ENCODE measurements at places on chromosomes 1 and 21.

DNA sequence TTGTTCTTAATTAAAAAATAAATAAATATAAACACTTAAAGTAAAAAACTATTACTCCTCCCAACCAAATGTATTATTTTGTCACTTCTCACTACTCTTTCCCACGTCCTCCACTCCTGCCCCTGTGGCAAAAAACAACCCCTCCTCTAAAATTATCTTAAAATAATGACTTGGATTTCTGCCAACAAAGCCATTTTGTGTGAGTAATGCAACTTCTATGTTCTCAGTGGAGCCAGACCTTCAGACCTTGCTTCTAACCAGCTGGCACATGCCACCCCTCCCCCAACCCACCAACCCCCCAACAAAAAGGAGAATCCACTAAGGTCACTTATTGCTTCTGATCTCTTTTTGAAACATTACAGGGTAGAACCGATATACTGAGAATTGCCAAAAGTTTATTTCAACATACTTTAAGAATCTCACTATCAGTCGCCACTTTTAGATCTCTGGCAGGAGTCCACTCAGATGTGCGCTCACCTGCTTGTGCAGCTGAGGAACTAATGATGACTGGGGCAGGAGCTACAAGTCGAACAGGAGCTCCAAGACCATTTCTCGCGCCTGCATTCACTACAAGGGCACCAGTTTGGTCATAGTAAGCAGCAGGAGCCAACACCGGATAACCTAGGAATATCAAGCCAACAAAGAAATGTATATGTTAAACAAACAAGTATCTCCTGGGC lies 58.3 kb upstream of the SDC3 start:
- DNase-seq = no peak

- DNase-seq = no peak
Measured at GRCh38 chr21:16117331-16117730, 387.5 kb downstream of the USP25 start.

GRCh38 chr1:119651641-119652040 lies 3.6 kb upstream of the ZNF697 start:
- DNase-seq = no peak

DNA sequence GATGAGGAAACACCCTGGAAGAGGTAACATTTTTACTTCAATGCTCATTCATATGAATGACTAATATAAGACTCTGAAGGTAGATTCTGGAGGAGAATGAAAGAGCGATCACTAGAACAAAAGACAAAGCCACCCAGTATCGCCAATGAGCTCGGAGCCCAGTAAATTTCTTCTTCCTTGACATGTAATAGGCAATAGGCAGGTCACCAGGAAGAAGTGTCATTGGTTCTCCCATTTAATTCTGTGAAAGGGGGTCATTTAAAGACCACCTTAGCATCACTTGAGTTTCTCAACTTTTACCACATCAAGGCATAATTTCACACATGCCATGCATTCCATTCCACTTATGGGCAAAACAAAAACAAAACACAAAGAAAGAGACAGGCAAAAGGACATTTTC lies 7.9 kb downstream of the TNFSF18 start:
- DNase-seq = no peak

- DNase-seq = no peak
Measured at GRCh38 chr1:174786358-174786757, 213.4 kb upstream of the CACYBP start.

DNA sequence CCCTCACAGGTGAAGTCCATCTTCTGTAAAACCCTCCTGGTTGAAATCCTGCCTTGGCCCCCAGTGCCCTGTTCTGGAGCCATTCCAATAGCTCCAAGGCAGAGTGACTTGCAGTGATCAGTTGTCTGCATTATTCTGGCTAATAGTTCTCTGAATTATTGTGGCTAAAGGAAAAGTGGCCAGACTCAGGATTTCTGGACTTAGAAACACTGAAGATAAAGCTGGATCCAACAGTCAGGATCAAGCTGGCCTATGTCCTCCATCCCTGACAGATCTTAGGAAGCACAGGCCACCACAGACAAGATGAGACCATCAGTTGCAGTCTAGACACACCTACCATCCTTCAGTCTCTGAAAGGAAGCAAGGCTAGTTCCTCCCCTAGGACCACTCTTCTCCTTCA lies 801 bp upstream of the C2CD4D start:
- no peak for DNase-seq

DNA sequence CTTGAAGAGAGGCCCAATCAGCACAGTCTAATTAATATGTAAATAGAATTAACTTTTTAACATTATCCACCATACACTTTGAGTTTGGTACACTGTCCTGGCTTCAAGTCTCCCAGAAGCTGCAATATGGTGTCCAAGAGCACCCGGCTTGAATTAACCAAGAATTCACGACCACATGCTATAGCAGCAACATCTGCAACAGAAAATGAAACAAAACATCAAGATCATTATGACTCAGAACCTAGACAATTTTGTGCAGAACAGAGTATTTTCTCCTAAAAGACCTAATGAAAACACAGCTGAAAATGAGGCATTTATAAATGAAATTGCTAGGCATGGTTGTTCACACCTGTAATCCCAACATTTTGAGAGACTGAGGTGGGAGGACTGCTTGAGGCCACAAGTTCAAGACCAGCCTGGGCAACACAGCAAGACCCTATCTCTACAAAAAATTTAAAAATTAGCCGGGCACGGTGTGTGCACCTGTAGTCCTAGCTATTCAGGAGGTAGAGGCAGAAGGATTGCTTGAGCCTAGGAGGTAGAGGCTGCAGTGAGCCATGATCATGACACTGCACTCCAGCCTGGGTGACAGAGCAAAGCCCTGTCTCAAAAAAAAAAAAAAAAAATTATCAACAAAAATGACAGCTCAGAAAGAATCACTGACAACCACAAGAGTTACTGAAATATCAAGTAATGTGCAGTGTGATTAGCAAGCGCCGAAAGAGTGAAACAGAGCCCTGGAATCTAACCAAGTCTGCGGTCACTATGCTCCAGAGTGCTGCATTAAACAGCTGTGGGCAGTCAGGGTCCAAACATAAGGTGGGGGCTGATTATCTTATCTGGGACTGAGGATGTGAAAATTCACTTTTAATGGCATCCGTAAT lies 45.3 kb downstream of the HSF2BP start:
- DNase-seq = peak; percentile 66

DNA sequence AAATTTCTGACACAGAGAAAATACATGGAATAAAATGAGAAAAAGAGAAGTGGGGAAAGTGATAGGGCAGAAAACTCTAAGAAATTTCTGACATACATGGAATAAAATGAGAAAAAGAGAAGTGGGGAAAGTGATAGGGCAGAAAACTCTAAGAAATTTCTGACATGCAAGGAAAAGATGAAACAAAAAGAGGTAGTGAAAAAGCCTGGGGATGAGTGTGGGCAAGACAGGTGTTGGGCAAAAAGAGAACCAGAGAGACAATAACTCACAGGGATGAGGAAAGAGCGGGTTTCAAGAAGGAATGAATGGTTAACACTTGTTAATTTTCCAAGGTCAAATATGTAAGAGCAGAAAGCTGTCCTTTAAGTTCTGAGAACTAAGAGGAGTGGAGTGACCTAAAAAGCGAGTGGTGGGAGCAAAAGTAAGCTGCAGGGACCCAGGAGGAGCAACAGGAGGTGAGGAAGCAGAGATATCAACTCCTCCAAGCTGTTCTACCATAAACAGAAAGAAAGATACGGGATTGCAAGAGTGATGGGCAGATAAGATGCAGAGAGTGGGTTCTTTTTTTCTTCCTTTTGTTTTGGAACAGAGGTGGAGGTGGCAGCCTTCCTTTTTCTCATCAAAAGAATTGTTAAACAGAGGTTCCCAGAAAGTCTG lies 29.9 kb upstream of the EXO1 start:
- no peak for DNase-seq

GRCh38 chr1:206965781-206966180 lies 4.5 kb downstream of the FCAMR start:
- no peak for DNase-seq

DNA sequence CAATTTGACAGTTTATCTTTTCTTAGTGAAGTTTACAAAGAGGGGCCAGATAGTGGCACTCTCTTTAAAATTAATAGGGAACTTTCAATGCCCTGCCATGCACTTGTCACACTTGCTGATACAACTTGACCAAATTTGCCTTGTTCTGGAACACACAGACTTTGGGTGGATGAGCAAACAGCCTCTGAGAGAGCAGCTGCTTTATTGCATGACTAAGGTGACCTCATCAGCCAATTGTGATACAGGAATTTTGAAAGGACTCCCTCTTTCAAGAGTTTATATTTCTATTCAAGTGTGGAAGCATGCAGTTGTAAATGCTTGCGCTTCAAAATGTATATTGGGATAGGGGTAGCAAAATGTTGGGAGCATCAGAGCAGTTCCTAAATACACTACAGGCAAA lies 2.1 kb upstream of the RGS1 start:
- DNase-seq = no peak

DNA sequence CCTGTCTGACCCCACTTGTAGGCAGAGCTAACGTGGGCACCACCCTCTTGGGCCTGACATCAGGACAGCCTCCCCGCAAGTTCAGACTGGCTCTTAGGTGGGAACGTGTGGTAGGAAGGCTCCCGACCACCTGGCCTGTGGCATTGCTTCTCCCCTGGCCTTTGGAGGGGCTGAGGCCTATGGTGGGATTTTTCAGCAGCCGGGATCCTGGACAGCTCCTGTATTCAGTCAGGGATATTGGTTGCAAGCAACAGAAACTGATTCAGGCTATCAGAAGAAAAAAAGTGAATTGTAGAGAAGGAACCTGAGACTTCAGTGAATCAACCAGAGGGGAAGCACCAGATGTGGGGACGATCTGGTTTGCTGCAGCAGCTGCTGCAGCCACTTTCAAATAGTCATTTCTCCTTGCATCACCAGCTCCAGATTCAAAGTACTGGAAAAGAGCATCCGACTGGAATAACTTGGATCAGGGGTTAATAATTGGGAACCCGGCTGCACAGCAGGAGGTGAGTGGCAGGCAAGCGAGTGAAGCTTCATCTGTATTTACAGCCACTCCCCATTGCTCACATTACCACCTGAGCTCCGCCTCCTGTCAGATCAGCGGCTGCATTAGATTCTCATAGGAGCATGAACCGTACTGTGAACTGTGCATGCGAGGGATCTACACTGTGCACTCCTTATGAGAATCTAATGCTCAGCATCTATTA lies 5.9 kb downstream of the RNF186 start:
- no peak for DNase-seq

DNA sequence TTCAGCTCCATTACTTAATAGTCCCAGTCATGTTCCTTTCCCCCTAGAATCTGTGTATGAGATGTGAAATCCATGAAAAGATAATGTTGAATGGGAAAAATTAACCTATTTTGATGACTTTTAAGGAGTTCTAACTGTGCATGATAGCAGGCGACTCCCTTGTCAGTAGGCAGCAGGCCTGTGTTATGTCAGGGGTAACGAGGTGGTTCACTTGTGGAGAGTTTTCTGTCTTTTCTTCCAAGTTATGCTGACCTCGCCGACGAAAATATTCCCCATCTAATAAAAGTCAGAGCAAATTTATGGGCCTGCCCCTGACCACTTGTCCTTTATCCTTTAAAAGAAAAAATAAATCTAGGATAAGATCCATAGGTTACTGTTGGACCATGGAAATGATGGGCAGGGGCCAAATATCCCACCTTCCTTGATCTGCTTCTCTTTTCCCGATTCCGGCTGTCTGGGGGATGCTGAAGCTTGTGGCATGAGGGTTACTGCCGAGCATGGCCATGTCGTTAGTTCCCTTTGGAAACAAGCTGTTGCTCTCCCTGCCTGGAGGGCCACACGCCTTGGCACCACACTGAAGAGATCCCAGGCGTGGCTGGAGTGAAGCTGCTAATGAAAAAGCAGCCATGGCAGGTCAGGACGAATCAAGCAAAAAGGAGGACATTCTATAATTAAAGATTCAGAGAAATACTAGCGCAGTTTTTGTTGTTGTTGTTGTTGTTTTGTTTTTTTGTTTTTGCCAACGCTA lies 93.8 kb downstream of the ROR1 start:
- DNase-seq = no peak

DNA sequence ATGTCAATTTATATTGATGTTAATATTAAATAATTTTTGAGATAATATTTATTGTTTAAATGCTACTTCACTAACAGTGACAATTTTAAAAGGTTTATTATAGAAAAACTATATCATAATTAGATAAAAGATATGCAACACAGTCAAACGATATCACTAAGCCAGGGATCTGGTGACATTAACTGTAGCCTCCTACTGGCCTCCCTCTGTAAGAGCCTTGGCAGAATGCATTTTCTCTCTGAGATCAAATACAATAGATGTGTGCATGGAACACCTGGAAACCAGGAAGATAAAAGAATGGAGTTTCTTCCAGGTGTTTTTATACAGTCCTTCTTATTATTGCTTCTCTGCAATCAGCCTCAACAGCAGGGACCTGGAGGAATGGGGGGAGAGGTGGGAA lies 1762.1 kb downstream of the BRINP3 start:
- no peak for DNase-seq

DNA sequence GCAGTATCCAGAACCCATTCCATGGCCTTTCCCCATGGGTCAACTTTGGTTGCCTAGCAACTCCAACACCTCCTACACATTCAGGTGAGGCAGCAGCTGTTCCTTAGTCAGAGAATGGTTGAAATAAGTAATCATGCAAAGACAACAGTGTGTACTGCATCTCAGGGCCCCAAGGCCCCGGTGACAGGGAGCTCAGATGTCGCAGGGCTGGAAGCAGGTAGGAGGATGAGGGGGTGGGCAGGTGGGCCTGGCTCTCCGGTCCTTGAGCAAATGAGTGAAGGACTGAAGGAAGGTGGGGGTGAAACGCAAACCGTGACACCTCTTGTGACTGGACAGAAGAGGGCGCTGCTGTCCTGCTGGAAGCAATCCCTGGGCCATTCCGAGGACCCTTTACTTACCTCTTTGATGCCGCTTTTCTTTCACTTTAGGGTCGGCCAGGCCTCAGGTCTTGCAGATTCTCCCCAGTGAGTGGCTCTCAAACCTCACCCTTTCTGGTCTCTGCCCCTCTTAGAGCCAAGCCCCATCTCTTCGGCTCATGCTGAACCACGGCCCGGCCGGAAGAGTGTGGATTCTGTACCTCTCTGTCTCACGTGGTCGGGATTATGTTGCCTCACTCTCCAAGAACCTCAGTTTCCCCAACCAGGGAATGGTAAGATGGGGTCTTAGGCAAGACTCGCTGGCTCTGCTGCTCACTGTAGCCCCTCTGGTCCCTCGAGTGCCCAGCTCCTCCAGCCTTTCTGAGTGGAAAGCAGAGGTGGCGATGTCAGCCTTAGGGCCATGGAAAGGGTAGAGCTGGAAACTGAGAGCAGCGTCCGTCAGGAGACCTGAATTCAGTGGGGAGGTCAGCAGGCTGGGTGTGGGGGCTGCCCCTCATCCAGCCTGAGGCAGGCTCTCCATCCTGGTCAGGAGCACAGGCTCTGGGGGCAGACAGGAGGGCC lies 5.6 kb upstream of the KCNA10 start:
- peak; percentile 63 for DNase-seq
